NCI-H1436 treated with DMSO at 0.1 percent for 48 hours (cell line): ENCODE measurements at places on chromosomes 12 and 14.
A peak's percentile ranks its signal among the peaks of the same experiment; 100 is the strongest.

DNA sequence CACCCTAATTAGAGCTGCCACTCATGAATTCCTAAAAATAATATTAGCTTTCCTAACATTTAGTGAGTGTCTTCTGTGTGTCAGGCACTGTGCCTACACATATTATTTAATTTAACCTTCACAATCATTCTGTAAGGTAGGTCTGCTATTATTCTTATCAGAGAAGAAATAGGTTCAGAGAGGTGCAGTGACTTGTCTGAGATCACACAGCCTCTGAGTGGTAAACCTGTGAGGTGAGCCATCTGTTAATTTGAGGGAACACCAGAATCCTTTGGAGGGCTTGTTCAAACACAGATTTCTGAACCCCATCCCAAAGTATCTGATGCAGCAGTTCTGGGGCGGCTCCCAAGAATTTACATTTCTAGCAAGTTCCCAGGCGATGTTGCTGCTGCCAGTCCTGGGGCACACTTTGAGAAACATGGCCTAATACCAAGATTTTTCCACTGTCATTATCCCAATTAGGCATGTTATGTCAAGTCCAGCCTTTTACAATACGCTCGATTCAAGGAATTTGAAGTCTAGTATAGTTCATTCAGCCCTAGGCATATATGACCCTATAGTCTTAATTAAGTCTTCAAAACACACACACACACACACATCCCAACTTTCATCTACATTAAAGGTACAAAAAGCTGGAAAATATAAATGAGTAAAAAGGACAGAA lies 19.9 kb upstream of the COX6A1 start:
- no peak for DNase-seq

DNA sequence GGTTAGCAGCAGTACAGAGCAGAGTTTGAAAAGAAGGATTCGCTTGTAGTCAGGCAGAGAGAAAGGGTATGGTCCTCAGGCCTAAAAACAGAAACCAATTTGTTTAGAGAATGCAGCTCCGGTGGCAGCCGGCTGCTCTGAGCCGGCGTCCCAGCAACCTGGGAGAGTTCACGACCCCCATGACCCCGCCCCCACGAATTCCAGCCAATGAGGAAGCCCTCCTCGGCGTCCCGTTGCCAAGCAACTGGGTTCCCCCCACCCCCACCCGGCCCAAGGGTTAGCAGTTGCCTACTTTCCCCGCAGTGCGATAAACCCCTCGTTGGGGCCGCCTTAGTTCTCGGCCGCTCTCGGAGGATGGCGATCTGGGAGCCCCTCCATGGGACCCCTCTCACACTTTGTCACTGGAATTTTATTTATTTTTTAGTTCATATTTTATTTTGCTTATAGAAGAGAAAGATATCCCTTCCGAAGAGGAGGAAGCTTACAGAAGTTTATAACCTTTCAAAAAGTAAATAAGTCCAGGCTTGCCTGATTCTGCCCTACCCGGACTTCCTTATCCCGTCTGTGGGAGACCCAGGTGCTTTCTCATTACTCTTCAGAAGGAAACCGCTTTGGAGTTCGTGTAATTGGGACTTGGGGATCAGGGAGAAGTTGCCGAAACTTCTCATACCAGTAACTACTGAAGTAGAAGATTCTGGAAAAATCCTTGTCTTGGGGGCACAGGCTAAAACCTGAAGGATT lies at the start of gene CCDC60:
CCDC60 (plus strand) TSS at position 300 of the 741 bp plus-strand sequence. CDS start 448 bp downstream, outside the sequence.
- DNase-seq: no peak

- no peak for DNase-seq
These were observed 754.5 kb downstream of the C12orf50 start for GRCh38 chr12:87274594-87275245.

- DNase-seq: no peak
These were observed 178.3 kb upstream of the PLEKHA5 start for GRCh38 chr12:18951218-18951617.

GRCh38 chr12:8958066-8958465 lies 8.6 kb upstream of the M6PR start:
- no peak for DNase-seq

DNA sequence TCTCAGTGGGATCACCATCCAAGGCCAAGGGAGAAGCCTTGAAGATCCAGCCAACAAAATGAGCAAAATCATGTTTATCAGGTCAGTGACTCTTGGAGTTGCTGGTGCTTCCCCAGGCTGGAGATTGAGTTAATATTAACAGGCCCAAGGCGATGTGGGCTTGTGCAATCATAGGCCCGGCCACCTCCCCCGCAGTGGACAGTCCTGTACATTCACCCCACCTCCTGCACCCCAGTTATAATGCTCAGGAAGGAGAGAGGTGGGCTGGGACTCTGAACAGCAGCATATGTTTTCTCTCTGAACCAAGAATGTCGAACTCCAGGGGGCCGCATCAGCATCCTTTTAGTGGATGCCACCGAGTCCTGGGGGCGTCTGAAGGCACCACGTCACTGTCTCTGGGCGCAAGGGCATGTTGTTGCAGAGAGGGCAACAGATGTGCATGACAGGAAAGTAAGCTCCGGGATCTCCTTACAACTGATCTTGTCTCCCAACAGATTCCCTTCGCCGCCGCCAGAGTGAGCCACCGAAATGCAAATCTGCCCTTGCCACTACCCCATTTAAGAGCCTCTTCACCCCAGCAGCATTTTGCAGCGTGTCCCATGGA lies 32.2 kb upstream of the SERPINA6 start:
- no peak for DNase-seq

GRCh38 chr12:67355428-67356379 lies 86.5 kb downstream of the CAND1 start:
- peak; percentile 38 for DNase-seq

DNA sequence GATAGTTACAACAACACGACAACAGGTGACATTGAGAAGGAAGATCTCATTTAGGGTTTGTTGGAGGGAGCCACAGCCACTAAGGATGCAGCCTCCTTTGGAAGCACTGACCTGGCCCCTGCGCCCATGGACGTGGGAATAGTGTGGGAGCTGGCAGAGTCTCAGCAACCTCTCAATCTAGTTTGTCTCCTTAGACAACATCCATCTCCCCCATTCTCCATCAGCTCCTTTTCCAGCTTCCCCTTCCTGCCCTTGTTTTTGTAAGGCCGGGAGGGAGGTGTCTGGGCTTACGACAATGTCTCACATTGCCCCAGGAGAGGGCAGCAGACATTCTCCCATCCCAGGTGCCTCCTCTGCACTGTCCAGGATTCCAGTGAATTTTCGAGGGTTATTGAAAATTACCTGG lies 170.2 kb upstream of the PZP start:
- no peak for DNase-seq

DNA sequence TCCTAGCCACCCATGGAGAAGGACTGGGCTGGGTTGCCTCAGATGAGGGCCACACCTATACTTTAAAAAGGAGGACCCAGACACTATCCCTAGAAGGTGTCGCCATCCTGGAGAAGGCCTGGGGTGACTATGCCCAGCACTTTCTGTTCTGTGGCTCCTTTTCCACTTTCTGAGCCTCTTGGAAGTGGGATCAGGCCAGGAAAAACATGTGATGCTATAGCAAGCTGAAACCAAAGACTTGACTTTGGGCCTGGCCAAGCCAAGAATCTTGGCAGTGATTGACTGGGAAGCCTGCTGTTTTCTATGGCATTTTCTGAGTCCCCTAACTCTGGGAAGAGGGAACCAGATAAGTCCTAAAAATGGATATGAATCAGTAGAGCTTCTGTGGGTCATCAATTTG lies 332.3 kb downstream of the ZFP36L1 start:
- DNase-seq: no peak

GRCh38 chr12:88172844-88173407 lies 30.8 kb downstream of the TMTC3 start:
- no peak for DNase-seq

- DNase-seq: no peak
These were observed 46.8 kb upstream of the DLK1 start for GRCh38 chr14:100679707-100680438.

DNA sequence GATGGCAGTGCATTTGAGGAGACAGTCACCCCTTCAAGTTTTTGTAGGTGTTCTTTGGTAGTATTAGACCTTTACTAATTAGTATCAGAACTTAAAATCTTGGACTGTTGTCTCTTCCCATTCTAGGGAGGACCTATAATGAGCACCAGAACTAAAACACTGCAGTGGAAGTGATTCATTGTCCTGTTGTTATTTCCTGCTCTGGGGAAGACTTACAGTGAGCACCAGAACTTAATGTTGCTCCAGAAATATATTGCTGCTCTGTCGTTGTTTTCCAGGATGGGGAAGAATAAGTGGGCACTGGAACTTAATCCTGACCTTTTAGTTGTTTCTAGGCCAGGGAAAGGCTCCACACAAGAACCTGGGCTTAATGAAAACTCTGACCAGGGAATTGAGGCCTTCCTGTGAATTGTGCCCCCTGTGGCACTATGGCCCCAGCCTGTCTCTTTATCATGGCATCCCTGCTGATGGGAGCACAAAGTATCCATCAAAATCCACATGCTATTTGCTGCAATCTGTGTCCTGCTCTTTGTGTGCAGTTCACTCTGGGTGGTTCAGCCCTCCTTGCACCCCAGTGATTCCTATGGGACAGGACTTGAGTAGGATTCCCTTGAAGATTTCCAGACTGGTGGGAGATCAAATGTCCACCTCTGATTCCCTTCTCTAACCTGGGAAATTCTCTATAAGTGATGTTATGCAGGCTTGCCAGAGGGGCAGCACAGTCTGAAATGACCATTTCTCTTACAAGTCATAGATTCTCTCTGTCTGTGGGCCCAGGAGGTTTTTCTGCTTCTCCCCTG lies 175.8 kb downstream of the PAWR start:
- DNase-seq: no peak

DNA sequence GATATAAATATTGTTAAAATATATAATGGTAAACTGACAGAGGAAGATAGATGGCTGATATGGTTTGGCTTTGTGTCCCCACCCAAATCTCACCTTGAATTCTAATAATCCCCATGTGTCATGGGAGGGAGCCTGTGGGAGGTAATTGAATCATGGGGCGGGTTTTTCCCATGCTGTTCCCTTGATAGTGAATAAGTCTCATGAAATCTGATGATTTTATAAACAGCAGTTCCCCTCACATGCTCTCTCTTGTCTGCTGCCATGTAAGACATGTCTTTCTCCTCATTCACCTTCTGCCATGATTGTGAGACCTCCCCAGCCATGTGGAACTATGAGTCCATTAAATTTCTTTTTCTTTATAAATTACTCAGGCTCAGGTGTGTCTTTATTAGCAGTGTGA lies 46.3 kb downstream of the PTCSC3 start:
- DNase-seq: no peak

- DNase-seq: no peak
These were observed 54.3 kb downstream of the PLCZ1 start for GRCh38 chr12:18683327-18684013.

GRCh38 chr12:47551426-47551851 lies 154.4 kb downstream of the RPAP3 start:
- no peak for DNase-seq

DNA sequence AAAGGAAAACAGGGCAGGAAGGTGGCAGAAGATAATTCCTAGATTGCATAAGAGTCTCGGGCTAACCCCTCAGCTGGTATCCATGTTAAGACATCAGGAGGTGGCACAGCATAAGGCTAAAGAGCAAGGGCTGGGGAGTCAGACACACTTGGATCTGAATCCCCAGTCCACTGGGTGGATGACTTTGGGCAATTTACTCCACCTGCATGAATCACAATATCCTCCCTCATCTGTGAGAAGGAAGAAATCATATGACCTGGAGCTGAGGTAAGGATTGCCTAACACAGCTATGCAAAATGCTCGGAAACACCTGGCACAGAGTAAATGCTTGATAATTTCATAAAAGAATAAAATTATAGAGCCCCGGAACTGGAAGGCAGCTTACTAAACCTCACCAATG lies 217.9 kb downstream of the PIK3C2G start:
- DNase-seq: no peak

GRCh38 chr12:24952389-24952788 lies 3.5 kb upstream of the BCAT1 start:
- DNase-seq: no peak

DNA sequence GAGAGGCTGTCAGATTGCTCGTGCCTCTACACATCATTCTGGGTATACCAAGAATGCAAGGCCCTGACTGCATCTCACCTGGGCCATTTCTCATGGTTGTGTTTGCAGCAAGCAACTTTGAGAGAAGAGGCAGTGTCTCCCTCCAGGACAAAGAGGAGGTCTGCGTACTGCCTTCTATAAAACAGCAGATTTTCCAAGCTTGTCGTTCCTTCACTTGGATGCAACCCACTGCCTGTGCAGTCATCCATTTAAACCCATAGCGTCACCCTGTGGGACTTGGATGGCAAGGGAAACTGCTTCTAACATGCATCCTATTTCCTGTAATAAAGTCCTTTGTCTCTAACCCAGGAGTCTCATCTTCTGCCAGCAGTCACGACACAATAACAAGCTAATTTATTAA lies 1.3 kb downstream of the POMT2 start:
- DNase-seq: no peak

DNA sequence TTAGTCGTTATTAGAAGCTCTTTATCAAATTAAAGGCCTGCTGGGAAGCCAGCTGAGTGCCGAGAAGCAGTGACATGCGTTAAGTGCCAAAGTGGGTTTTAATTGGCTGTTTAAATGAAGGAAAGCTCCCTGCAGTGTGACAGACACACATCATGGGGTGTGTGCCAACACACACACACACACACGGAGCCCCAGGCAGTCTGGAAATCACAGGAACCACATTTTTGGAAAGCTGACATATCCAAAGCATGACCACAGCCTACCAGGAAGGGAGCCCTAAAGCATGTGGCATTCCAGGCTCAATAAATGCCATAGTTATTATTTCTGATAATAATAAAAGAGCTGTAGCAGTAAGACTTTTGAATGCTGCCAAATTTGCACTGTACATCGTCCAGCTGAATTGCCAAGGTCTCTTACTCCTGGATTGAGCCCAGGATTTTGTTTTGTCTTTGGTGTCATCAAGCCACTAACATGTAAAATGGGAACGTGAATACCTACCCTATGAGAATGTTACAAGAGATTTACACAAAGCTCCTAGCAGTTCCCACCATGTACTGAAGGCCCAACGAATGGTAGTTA lies 135.1 kb downstream of the TMEM30B start:
- DNase-seq: peak; percentile 54

GRCh38 chr12:52655720-52656124 lies 3.7 kb upstream of the KRT2 start:
- no peak for DNase-seq

- no peak for DNase-seq
These were observed 107.0 kb downstream of the HELB start for GRCh38 chr12:66409195-66409871.

- no peak for DNase-seq
These were observed 369.2 kb downstream of the PDZRN4 start for GRCh38 chr12:41557344-41557743.

DNA sequence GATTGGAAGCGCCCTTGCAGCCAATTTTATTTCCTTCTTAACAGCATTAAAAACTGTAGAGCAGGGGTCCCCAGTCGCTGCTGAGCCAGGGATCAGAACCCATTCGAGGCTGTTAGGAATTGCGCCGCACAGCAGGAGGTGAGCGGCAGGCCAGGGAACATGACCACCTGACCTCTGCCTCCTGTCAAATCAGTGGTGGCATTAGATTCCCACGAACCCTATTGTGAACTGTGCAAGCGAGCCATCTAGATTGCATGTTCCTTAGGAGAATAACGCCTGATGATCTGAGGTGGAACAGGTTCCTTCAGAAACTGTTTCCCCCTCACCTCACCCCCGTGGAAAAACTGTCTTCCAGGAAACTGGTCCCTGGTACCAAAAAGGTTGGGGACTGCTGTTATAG lies 107.4 kb downstream of the DNAI7 start:
- no peak for DNase-seq
